Breast epithelium (tissue), 4 donors: ENCODE measurements at places on chromosomes 7 and 10. TPM values are rescaled to one million over a fixed set of nuclear protein-coding genes. Genes with fewer than 3 reads are reported as not detected.

Gene PRR15
- total RNA-seq = 0.64 TPM

Gene PRTFDC1
- 3.3 TPM for total RNA-seq

Gene NEUROG3
- total RNA-seq = not detected

Gene HDAC9
- total RNA-seq = 7.3 TPM

Gene OR2A7
- 4.2 TPM for total RNA-seq

Gene TIAL1
- total RNA-seq = 73.3 TPM

Gene GLI3
- 22.6 TPM for total RNA-seq

Gene PTCD1
- 4.5 TPM for total RNA-seq

Gene MNX1
- total RNA-seq = not detected

Gene PON1
- not detected for total RNA-seq

Gene COL1A2
- total RNA-seq = 94.5 TPM

Gene CPED1
- 14.3 TPM for total RNA-seq

Gene ZNF33A
- total RNA-seq = 73.6 TPM

Gene GPR26
- total RNA-seq = not detected

Gene TMEM270
- total RNA-seq = not detected

Gene CPXM2
- total RNA-seq = 7.2 TPM

Gene ZNF239
- total RNA-seq = 8.5 TPM

Gene DLX5
- not detected for total RNA-seq

Gene PLEKHS1
- total RNA-seq = 30.0 TPM

Gene WNT8B
- not detected for total RNA-seq

Gene CYP2C19
- total RNA-seq = 0.32 TPM

Gene GRID2IP
- 0.88 TPM for total RNA-seq

Gene CASP7
- total RNA-seq = 27.2 TPM
